ENCODE measurements at places on chromosomes 4 and X. TPM values are rescaled to one million over a fixed set of nuclear protein-coding genes. Genes with fewer than 3 reads are reported as not detected.
A peak's percentile ranks its signal among the peaks of the same experiment; 100 is the strongest.

BRS3 gene
- not detected for total RNA-seq

FSTL5 gene
- 0.05 TPM for total RNA-seq

MAGEA12 gene
- not detected for total RNA-seq

OTC gene
- not detected for total RNA-seq

DAPP1 gene
- total RNA-seq: 3.4 TPM

DNA sequence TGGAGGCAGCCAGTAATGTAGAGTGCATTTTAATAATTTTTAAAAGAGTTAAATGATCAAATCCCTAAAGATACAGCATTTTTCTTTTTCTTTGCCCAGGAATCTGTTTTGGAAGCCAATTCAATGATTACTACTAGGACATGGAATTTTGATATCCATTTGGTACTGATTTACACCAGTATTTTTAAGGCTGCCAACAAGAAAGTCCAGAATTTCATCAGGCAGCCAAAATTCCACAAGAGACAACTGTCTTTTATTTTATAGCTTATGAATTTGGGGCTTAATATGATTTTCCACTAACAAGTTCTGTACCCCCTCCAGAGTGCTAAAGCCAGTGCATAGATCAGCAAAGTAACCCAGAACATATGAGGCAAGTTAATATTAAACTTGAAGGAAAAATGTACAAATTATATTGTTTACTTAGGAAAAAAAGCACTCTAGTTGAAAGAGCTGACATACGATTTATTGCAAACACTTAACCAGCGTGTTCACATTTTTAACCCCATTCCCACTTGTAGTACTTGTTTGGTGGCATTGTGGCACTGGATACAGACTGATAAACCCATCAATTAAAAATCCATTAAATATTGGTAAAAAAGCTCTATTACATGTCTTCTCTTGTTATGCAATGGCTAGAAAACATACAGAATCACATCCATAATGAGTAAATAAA lies 259.7 kb downstream of the DCHS2 start:
- DNase-seq: no peak

DNA sequence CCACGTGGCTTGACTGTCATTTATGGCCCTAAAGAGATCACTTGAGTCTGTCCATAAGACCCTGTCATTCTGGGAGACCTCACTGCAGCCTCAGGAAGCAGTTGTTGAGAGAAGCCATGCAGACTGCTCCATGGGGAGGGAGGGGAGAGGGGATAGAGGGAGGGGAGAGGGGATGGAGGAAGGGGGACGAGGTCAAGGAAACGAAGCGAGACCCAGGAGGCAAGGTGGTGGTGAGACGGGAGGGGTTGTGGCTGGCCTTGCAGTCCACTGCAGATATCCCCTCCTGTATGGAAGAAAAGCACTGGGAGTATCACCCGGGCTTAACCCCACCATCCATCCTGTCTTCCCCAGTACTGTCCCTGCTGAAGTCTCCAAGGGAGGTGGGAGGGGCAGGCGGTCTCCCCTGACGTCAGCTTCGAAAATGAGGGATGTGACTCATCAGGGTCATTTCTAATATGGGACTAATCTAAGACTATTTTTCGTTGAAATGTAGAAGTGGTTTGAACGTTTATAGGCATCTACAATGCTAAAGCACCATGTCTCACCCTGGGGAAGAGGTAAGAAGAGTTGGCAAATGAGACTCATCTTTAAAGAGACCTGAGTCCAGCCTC lies 5.6 kb downstream of the TMEM255A start:
- no peak for DNase-seq

DNA sequence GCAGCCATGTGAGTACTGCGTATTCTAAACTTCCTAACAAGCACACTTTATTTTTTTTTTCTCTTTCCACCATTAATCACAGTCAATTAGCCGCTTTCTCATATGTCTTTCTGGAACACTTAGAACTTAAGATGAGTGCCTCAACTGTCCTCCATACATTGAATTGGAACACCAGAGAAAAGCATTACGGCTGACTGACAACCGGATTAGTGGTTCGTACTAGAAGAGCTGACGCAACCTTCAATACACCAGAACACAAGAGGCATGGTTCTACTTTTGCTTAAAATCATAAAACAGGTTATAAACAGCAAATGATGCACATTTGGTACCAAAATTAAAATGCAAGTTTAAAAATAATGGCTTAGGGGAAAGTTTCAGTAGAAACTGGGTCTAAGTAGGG lies 3.3 kb downstream of the TMEM47 start:
- DNase-seq: no peak

DNA sequence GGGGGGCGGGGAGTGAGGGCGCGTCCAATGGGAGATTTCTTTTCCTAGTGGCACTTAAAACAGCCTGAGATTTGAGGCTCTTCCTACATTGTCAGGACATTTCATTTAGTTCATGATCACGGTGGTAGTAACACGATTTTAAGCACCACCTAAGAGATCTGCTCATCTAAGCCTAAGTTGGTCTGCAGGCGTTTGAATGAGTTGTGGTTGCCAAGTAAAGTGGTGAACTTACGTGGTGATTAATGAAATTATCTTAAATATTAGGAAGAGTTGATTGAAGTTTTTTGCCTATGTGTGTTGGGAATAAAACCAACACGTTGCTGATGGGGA lies 1.1 kb downstream of the HTT start:
- DNase-seq: no peak

GRCh38 chr4:73434311-73434710 lies 1.7 kb upstream of the AFP start:
- peak; percentile 37 for DNase-seq

DNA sequence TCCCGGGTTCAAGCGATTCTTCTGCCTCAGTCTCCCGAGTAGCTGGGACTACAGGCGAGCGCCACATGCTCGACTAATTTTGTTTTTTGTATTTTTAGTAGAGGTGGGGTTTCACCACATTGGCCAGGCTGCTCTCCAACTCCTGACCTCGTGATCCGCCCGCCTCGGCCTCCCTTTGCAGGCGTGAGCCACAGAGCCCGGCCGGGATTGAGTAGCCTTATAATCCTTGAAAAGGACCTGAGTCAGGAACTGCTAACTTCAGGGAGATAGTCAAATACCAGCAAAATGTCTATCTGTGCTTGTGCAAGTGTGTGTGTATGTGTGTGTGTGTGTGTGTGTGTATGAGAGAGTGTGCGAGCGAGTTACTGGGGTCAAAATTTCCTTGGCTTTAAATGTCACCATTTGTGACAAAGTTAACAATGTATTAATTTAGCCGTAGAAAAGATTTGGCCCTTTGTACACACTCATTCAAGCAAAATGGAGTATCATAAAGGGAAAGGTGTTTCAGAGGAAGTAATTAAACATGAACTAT lies 1.8 kb upstream of the KDM6A start:
- no peak for DNase-seq

DNA sequence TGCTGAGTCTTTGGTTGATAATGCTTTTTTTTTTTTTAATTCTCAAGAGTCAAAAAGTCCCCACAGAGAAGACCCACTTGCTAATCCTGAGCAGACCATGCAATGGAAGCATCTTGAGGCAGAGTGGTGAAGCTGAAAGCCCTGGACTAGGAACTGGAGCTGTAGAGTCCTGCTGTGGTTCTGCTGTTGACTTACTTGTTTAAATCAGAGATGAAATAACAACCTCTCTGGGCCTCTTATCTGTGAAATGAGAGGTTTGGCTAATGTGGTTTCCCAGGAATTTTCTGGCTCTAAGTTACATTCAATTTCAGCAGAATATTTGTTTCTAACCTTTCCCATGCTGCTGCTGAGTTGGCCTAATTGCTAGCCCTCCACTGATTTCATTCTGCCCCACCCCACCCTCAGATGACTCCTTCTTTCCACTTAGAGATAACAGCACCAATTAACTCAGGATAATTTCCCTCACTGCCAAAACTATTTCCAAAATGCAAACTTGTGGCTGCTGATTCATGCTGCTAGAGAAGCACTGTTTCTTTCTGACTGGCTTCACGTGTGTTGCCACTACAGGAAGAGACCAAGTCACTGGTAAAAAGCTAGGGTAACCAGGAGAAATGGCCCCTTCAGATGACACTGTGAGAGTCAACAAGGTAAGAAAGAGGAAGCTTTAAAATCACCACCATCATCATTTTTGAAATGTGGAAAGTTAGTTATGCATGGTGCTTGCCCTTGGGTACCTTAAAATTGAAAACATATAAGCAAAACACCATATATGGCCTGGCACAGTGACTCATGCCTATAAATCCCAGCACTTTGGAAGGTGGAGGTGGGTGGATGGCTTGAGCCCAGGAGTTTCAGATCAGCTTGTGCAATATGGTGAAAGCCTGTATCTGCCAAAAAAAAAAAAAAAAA lies 326.4 kb downstream of the DCHS2 start:
- peak; percentile 80 for DNase-seq

DNA sequence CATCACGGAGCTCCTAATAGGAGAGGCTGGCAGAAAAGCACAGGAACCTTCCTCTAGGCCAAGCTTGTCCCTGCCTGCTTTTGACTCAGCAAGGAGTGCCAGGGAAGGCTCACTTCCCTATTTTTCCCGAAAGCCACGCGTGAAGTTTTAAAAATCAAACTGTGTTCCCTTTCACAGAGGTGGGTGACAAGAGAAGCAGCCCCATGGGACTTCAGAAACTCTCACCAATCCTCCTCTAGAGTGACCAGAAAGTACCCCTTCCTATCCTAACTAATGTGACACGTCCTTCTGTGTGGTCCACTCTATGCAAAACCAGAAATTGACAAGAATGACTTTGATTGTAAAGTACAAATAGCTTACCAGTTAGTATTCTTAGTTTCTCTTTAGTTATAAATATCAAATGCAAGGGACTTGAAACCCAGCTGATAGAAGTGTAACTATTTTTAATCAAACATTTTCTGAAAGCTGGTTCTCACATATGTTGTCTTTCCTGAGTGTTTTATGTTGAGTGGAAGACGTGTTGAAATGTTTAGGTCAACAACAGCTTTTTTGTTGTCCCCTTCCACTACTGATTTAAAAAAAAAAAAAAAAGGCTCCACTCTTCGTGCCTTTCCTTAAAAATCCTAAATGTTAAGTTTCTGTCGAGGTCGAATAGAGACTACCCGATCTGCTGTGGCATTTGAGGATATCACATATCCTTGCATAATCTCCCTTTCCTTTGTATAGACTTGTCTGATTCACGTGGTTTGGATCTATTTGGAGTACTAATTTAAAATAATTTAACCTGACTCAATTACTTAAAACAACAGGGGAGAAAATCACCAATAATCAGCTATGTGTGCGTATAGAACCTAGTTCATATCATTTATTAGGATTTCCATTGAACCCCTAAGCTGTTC lies 42.1 kb downstream of the NFKB1 start:
- DNase-seq: no peak
